Esophagus muscularis mucosa (tissue), 4 donors: ENCODE measurements at places on chromosomes 11 and 22. TPM values are rescaled to one million over a fixed set of nuclear protein-coding genes. Genes with fewer than 3 reads are reported as not detected.

BDNF gene
- total RNA-seq, result 0.17 TPM

DNA sequence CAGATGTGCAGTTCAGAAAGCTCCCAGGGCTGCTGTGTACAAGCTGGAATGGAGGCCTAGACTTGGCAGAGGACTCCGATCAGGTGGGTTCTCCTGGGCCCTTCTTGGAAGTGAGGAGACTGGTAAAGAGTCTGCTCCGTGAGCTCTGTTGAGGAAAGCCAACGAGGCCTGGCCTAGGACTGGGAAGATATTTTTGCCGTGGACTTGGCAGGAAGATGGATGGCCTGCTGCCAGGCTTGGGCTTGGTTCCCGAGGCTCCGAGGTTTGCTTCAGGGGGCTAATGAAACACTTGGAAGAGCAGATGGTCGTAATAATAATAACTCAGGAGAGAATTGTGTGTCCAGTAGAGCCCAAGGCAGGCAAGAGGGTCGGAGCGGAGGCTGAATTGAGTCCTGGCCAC lies 3.9 kb downstream of the GALR3 start:
- DNase-seq, result no peak

DNA sequence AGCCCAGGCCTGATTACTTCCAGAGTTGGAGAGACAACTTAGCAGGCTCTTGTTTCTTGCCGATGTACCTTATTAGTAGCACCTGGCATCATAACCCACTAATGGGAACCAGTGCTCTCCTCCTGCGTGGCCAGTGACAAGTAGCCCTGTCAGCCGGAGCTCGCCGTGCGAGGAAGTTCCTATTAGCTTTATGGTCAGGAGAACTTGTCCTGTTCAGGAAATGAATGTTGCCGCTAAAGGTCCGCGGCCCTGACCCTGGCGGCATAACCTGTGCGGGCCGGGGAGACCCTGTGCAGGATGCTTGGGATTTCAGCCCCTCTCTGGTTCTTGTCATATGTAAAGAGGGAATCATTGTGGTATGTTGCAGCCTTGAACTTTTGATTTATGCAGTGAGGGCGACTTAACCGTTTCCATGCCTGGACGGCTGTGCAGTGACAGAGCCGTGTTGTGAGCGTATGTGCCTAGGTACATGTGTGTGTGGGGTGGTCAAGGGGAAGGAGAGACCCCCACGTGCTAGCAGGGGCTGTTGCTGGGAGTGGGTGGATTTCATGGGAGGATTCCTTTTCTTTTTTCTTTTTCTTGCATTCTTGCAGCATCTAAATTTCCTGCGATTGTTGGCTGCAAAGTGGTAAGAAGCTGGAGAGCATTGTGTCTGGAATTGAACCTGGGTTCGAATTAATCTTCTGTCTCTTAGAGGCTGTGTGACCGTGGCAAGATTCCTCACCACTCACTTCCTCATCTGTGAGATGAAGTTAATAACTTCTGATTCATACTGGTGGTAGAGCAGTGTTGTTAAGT lies 15.2 kb downstream of the ZBTB16 start:
- DNase-seq, result no peak

GRCh38 chr11:120432056-120433018 lies 79.2 kb upstream of the GRIK4 start:
- no peak for DNase-seq

DNA sequence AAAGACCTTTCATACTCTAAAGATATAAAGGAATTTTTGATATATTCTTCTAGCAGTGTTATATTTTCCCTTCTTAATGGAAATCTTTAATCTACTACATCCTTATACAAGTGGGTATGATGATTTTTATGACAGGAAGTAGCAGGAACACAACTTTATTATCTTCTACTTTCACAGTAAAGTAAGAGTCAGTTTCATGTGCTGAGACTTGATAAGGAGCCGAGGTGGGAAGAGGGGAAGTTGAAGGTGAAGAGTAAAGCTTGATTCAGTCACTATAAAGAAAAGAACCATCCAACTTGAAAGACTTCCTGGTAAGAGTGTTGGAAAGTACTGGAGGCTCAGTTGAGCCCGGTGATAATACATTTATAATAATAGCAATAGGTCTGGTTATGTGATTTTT lies 82.1 kb upstream of the PTH start:
- DNase-seq, result no peak
